Stimulated activated CD4-positive, alpha-beta T cell treated with anti-CD3 and anti-CD28 coated beads, Interleukin-1b, Interleukin-23, amount 100 ng/mL, for 1 hour (primary cell): ENCODE measurements at places on chromosomes 5 and 9.
A peak's percentile ranks its signal among the peaks of the same experiment; 100 is the strongest.

DNA sequence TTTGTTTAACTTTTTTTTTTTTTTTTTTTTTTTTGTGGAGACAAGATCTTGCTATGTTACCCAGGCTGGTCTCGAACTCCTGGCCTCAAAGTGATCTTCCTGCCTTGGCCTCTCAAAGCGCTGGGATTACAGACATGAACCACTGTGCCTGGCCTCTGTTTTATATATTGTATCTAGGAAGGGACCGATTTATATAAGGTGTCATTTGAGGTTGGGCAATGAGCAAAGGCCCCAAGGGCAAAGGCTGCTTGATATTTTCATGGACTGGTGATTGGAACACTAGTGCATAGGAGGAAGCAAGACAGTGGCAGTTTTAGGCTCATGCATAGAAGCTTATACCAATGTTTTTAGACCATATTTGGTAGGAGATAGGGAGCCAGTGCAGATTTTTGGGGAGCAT, 3.2 kb downstream of the SLC26A2 start:
- DNase-seq: no peak

GRCh38 chr5:38009749-38010358, 170.0 kb upstream of the GDNF start:
- no peak for DNase-seq

- no peak for DNase-seq
Observed at GRCh38 chr9:114652776-114653555, 4.6 kb downstream of the TEX53 start.

DNA sequence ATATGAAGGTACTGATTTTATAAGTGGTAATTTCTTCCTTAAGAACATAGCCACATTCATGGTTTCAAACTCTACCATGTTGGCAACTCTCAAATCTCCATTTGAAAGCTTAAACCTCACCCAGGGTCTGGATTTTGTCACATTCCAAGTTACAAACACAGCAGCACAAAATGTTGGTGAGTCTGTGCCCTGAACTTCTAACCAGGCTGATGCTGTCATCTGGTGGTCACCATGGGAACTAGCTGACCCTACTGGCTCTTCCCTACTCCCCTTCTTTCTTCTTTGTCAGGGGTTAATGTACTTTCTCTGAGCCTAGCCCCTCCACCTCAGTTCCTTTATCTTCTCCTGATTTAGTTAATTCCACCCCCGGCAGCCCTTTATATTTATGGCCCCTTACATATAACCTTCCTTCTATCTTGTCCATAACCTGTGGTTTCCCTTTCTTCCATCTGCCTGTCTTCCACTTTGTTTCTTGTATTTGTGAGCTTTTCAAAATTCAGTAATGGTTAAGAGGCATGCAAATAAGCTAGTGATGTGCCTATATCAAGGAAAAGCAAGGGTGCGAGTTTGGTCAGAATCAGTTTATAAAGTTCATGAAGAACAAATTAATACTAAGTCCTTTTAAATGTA, 35.9 kb downstream of the TGFBR1 start:
- peak; percentile 24 for DNase-seq

GRCh38 chr9:673966-674526, 167.5 kb upstream of the DMRT1 start:
- DNase-seq: no peak

GRCh38 chr5:138360941-138361452, 8.5 kb downstream of the KDM3B start:
- no peak for DNase-seq

DNA sequence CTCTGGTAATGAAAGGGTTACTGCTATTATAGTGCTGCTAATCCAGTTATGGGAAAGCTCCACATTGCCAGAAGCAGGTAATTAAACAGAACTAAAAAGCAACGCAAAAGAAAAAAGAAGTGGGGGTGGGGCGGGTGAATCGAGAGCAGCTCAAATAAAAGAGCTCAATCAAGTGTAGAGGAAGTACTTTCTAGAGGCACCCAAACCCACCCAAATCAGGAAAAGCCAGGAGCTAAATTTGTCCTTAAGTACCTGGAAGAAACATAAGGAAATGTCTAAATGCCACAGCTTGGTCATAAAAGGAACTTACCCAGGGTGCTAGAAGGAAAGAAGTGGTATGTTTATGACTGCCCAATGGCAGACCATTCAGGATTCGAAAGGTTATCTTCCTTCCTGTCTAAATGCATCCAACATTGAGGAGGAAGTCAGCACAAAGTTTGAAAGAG, 2.4 kb upstream of the RNF145 start:
- DNase-seq: no peak

GRCh38 chr9:72526901-72527800, 5.7 kb downstream of the TMC1 start:
- DNase-seq: peak; percentile 46

DNA sequence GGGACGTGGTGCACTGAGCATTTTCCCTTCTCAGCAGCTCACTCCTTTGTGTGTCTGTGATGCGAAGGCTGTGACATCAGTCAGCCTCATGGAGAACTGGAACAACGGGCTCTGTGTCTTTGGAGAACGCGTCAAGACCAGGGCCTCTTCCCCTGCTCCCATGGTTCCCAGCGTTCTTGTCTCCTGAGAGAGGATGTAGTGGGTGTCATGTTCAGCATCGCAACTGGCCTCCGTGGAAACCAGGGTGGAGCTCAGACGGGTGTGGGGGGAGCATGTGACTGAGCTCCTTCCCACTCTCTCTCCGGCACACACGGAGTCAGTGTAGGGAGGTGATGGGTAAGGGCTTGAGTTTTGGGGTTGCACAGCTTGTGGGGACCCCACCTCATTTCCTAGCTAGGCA, 59.7 kb downstream of the TENT4A start:
- DNase-seq: no peak

- DNase-seq: no peak
Observed at GRCh38 chr9:79604149-79604548, 32.4 kb downstream of the TLE4 start.

- DNase-seq: no peak
Observed at GRCh38 chr5:89397096-89397495, 514.1 kb upstream of the MEF2C start.

DNA sequence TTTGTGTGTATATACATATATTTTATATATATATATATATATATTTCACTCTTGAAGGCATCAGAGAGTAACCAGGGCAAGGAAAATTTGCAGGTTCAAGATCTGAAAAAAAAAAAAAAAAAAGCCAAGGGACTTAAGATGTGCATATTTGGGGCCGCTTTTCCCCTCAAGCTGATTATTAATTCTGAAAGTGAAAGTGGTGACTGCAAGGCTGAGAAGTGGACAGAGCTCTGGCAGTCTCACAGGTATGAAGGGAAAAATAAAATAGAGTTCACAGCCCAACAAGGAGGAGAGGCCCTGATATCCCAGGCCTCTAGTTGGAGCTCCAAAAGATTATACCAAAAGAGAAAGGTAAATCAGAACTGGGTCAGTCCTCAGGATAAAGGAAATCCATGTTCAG, 234.4 kb upstream of the GAS1 start:
- no peak for DNase-seq

GRCh38 chr5:54090495-54091120, 219.8 kb downstream of the ARL15 start:
- no peak for DNase-seq

DNA sequence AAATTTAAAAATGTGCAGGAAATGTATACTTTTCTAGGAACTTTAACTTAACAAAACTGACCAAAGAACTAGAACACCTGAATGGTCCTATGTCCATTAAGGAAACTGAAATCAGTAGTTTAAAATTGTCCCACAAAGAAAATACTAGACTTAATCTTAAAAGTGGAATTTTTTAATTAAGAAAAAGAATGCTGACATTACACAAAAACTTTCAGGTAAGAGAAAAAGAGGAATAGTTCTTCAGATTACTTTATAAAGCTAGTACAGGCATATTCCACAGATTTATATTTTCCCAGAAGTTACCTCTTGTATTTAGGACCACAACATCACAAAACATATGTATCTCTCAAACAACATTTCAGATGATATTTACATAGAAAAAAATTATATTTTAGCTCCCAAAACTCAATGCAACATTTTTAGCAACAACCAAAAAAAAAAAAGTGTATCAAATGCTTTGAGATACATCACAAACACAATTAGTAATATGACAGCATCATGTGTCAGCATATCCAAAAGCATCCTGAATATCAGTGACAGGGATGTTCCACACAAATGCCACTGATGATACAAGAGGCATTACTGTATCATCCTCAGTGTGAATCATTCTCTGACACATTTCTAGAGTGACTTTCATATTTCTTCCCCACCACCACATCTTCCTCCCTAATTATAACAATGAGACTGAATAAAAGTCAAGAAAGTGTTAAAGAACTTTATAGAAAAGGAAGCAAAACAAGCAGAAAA, 264.0 kb downstream of the EPB41L4A start:
- no peak for DNase-seq

DNA sequence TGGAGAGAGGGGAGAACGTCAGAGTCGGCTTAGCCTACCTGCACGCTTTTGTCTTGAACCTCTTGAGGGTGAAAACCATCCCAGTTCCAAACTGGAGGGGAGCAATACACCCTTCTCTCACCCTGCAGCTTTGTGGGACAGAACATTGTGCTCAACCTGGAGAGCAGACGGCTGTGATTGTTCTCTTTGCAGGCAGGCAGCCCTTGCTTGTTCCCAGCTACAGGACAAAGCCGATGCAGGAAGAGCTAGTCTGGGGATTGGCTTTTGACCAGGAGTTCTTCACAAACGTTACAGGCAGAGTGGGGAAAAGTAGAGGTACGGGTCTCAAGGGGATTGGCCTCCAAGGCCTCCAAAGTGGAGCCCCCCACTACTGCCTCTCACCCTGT, 33.9 kb upstream of the ARHGAP26 start:
- DNase-seq: no peak

DNA sequence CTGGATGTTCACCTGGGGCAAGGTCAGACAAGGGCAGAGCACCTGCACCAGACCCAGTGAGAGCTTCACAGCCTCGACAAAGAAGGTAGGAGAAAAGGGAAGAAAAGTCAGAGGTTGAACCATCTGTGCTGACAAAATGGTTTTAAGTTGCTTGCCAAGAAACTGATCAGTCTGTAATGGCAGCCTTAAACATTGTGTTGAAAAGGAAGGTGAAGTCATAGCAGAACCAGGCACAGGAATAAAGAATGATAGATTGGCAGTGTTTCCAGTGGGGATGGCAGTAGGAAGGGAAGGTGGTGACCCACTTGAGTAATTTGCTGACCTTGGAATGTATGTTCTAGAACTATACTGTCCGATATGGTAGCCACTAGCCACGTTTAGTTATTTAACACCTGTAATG, 34.2 kb downstream of the HTR4 start:
- no peak for DNase-seq

DNA sequence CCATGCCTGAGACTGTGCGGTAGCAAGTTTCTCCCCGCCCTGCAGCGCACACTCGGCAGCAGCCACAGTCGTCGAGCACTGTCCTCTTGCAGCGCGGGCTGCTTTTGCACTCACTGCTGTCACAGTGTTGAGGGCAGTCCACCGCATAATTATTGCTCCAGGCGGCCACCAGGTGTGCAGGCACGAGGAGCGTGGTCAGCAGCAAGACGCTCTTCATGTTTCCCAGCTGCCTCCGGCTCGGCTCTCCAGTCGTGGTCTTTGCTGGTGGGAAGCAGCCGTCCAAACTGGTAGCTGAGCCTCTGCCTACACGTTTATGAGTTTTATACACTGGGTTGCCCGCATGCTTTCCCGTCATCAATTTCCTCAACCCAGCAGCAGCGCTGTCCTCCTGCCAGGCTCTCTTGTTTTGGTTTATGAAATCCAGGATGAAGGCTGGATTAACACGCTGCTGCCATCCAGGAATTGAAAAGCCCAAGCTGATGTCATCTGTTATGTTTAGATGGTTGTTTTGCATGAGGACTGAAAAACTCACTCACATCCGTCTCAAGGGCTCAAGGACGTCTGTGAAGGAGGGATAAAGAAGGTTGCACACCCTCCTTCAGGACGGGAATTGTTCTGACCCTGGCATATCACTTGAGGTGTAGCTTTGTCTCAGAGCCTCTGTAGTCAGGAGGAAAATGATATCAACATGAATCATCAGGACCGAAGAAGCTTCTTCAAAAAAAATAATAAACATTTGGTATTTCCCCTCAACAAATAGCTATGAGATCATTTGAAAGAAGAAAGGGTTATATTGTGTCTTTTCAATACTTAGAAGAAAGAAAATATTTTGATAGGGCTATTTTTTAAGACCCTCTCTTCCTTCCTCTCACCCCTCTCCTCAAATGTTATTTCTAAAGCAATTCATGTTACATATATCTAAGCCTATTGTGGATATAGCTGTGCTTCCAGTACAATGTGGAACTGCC, at the start of gene ESM1:
TSS of gene ESM1 (minus strand) at position 293 of the 968 bp plus-strand sequence. CDS start at position 217, 76 bp downstream.
- DNase-seq: no peak

DNA sequence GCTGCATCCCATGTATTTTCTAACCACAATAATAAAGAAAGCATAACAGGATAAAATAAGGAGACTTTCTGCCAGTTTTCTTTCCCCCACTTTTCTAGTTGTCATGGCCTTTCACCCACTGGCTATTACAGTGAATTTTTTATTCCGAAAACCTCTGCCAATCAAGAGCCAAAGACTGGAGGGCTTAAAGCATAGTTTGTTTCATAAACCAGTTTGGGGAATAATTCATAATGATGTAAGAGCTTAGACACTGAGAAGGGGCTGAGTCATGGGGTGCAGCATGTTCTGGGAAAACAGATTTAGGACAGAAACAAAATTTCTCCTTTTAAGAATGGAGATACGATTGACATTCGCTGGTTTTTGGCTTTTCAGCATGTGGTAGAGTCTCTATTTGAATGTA, 4.4 kb upstream of the GLIPR2 start:
- no peak for DNase-seq

- DNase-seq: no peak
Observed at GRCh38 chr5:176803068-176803942, 7.1 kb upstream of the UNC5A start.

- no peak for DNase-seq
Observed at GRCh38 chr5:128304088-128304487, 220.5 kb downstream of the SLC12A2 start.

DNA sequence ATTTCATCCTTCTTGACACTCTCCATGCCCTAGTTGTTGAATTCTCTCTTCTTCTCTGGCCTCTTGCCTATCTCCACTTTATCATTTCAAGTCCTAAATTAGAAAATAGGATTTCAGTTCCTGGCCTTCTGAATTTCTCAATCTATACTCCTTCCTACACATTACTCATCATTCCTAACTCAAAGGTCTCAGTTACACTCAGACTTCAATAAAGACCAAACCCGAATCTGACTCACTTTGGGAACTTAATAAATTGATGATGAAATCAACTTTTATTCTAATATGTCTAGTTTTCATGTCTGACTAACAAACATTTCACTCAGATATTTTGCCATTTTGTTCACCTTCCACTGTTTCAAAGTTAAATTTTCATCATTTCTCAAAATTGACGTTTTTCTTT, 113.6 kb upstream of the TSLP start:
- no peak for DNase-seq

- DNase-seq: no peak
Observed at GRCh38 chr5:39800042-39800601, 375.3 kb upstream of the DAB2 start.

DNA sequence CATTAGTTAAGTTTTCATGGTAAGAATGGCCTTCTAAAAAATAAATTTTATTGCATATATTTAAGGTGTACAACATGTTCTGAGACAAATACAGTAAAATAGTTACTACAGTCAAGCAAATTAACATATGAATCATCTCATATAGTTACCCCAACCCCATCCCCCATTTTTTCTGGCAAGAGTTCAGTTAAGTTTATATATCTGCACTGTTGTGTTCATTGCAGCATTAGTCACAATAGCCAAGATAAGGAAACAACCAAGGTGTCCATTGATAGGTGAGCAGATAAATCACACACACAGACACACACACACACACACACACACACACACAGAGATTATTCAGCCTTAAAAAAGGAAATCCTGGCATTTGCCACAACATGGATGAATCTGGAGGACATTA, 37.2 kb upstream of the OTULIN start:
- DNase-seq: no peak

- no peak for DNase-seq
Observed at GRCh38 chr5:181204826-181205760, at the start of gene TRIM7. TRIM7 (minus strand) TSS chr5:181205196; CDS start chr5:181205110, 86 bp downstream.
